ENCODE measurements at places on chromosomes 6 and 20. TPM values are rescaled to one million over a fixed set of nuclear protein-coding genes. Genes with fewer than 3 reads are reported as not detected.

The BMP7 gene
- total RNA-seq: 0.02 TPM

- no peak for DNase-seq
Observed at GRCh38 chr20:11011653-11012052, 337.9 kb upstream of the JAG1 start.

The OVOL2 gene
- not detected for total RNA-seq

DNA sequence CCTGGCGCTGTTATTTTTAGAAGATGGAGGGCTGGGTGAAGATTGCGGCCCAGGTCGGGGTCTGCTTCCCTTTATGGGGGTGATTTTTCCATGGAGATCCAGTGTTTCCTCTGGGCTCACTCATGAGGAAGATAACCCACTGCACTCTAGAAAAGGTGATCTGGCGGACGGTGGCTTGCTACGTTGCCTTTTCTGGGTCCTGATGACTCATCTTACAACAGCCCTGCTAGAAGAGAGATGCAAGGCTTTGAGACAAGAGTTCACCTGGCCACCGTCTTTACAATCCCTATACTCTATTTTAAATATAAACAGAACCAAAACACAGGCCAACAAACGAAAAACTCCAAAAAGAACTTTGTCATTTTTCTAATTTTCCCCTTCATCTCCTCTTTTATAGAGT is 182.1 kb upstream of the EXOC2 start:
- DNase-seq: no peak

The NDUFAF4 gene
- 28.1 TPM for total RNA-seq

DNA sequence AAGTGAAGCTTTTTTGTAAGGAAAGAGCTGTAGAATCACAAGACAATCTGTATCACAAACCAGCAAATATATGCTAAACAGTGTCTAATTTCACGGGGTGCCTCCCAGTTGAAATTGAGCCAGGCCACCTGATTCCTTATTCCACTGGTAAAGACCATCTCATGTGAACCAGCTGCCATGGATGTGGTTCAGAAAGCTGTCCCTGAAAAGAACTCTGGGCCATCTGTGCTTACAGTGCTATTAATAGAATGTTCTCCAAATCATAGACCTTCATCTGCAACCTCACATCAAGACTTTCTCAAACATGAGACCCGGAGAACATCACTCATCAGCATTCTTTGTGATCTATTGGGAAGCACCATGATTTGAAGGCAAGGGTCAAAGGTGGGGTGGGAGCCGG is 89.7 kb downstream of the FBXO5 start:
- DNase-seq: no peak

The TREM2 gene
- not detected for total RNA-seq

DNA sequence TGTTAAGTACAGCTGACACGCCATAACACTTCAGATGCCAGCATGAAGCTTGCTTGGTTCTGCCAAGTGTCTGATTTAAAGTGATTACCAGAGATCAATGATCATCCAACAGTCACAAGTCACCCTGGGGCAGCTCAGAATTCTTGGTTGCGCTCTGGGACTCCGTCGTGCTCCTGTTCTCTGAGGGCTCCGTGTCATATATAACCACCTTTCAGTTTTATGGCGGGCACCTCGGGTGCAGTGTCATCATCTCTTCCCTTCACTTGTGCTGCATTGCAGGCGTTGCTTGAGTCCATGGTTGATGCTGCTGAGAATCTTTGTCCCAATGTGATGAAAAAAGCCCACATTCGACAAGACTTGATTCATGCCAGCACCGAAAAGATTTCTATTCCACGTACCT is 101.4 kb upstream of the SCGN start:
- no peak for DNase-seq

GRCh38 chr20:62485062-62485700 is 9.4 kb upstream of the GATA5 start:
- peak; percentile 40 for DNase-seq
